ENCODE measurements at places on chromosomes 5 and 9.

- no peak for DNase-seq
Measured at GRCh38 chr9:92424340-92424739, at the start of gene OMD. Gene OMD (minus strand): TSS chr9:92424471. CDS start chr9:92417558, 6,913 bp downstream.

- no peak for DNase-seq
Measured at GRCh38 chr5:142486581-142486980, 161.8 kb upstream of the SPRY4 start.

- no peak for DNase-seq
Measured at GRCh38 chr5:72042097-72042496, 65.2 kb upstream of the MAP1B start.

DNA sequence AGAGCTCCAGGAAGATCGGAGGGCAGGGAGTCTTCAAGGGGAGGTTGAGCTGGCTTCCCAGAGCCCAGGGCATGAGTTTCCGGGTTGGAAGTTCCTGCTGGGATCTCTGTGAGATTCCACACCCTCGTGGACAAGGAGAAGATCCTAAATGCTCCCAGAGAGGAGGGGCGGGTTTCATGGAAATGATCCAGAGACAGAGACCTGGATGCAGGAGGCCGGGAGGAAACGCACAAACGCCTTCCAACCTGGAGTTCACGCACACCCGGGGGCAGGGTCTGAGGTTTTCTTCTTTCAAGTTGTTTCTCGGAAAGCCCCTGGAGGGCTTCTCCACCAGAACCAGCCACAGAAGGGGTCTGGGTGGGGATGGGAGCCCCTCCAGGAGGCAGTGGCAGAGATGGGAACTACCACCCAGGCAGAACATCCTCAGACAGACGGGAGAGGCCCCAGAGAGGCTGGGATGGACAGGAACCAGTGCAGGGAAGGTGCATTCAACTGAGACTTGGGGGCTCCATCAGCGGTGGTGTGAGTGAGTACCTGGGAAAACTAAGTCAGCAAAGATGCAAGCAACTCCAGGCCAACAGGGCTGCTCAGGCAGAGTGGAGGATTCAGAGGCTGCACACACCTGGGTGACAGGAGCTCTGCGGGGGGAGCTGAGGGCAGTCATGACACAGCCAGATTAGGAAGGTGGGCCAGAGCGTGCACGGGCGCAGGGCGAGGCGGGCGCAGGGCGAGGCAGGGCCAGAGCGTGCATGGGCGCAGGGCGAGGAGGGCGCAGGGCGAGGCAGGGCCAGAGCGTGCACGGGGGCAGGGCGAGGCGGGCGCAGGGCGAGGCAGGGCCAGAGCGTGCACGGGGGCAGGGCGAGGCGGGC, 52.1 kb upstream of the EXOC3 start:
- no peak for DNase-seq

GRCh38 chr9:123724211-123724796, 205.6 kb downstream of the DENND1A start:
- DNase-seq = no peak

DNA sequence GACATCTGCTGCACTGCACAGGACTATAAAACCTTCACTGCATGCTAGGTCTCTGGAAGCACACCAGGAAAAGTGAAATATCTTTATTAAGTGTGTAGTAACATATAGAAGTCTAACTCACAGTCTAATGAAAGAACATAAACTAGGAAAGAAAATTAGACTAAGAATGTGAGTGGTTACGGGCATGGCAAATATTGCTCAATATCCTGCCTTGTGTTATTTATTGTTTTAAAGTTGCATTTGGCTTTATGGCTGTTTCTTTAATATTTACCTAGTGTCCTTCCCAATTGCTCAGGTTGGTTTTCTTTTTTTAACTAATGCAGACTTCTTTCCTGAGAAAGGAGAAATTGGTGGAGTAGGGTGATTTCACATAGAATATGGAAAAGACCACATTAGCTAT, 342.4 kb downstream of the KIAA0825 start:
- DNase-seq = no peak

GRCh38 chr5:68046445-68046844, 169.1 kb upstream of the PIK3R1 start:
- DNase-seq = no peak

DNA sequence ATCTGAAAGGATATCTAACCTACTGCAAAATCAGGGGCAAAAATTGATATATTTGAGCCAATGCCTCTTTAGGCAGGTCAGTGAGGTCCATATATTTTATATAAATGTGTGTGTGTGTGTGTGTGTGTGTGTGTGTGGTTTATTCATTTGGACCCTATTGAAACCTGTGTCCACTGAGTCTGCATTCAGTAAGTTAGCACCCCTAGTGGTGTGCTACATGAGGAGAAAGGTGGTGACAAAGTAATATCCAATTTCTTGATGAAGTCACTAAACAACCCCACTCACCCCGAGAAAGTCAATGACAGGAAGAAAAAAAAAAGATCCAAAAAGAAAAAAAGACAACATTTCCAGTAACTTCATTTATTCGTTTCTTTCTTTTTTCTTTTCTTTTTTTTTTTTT, 4.1 kb downstream of the FBXW11 start:
- DNase-seq = no peak

DNA sequence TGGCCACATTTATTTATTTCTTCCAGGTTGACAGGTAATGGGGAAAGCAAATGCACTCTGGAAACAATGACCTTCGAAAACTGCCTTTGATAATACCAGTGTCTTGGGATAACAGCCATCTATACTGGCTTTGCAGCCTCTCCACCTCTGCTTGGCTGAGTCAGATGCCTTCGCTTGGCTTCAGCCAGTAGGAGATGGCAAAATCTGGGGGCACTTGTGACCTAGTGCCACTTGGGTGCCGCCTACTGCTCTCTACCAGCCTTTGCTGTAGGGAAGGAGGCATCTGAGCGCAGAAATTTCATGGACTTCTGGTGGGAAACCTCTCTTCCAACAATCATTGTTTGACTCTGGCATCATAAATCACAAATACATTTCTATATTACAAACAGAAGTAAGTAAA, 21.8 kb downstream of the FYB1 start:
- no peak for DNase-seq

GRCh38 chr9:690517-691111, 150.9 kb upstream of the DMRT1 start:
- no peak for DNase-seq

- DNase-seq = no peak
Measured at GRCh38 chr9:112041536-112042243, 133.4 kb downstream of the SUSD1 start.

DNA sequence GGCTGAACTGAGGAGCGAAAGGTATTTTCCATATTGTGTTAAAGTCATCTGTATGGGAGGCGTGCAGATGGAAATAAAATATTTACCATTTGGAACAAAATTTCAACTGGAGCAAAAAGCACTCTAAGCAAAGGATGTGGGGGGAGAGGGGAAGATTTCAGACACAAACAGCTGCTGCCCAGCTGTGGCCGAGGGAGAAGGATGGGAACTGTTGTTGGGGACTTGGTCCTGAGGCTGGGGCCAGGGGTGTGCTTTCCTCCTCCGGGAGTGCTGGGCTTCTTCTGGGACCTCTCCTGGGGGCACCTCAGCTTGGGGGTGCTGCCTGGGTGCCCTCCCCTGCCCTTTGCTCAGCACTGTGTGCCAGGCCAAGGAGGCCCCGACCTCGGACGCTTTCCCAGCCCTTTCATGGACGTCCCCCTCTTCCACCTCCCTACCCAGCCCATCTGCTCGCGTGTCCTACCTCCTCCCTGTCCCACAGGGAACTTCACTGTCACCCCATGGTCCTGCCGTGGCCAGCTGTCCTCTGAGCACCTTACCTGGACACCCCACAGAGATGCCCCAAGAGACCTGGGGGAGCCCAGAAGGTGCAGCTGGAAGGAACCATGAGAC, 101.9 kb upstream of the COL5A1 start:
- DNase-seq = no peak

GRCh38 chr9:34254141-34254913, 74.7 kb downstream of the KIF24 start:
- DNase-seq = no peak

- no peak for DNase-seq
Measured at GRCh38 chr5:124808842-124809268, 62.4 kb upstream of the ZNF608 start.

DNA sequence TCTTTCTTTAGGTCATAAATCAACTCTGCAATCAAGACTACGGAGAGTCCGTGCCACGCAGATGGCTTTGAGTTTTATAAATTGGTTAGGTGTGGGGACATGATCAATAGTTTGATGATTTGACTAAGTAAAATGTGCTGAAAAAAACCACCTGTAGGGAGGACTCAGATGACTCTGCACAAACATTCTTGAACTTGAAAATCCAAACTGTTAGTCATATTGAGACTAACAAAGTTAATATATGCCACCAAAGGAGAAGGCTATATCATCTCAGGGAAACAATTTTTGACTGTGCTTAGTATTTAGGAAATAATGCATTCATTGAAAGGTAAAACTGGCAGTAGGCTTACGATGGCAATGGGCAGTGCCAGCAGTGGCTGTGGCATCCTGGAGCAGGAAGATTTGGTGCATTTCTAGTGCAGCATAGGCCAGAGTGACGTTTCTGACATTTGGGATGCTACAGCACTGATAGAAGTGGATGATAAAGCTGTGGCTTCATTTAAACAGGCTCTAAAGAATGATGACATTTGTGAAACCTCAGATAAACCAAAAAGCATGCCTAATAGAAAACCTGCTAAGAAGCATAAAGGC, 291.1 kb downstream of the MLLT3 start:
- no peak for DNase-seq

All from stimulated activated CD8-positive, alpha-beta memory T cell treated with anti-CD3 and anti-CD28 coated beads, Interleukin-4, amount 100 ng/mL, for 4 hours (primary cell).